ENCODE measurements at places on chromosomes 12 and 14.
A peak's percentile ranks its signal among the peaks of the same experiment; 100 is the strongest.

DNA sequence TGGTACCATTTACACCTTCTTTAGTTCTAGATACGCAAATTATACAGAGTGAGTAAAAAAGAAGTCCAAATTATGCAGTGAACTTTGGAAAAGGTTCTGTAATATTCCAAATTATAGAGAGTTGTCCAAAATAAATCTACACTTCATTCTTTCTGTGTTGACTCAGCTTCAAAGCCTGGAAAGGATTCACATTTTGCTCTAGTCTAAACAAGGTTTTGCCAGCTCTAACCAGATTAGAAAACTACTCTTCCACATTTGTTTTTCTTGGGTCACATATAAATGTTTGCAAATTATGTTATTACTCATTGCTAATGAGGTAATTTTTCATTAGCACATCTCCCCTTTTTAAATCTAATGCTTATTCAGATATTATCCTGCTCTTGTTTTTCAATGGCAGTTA is 1562.4 kb upstream of the SEL1L start:
- DNase-seq = no peak

DNA sequence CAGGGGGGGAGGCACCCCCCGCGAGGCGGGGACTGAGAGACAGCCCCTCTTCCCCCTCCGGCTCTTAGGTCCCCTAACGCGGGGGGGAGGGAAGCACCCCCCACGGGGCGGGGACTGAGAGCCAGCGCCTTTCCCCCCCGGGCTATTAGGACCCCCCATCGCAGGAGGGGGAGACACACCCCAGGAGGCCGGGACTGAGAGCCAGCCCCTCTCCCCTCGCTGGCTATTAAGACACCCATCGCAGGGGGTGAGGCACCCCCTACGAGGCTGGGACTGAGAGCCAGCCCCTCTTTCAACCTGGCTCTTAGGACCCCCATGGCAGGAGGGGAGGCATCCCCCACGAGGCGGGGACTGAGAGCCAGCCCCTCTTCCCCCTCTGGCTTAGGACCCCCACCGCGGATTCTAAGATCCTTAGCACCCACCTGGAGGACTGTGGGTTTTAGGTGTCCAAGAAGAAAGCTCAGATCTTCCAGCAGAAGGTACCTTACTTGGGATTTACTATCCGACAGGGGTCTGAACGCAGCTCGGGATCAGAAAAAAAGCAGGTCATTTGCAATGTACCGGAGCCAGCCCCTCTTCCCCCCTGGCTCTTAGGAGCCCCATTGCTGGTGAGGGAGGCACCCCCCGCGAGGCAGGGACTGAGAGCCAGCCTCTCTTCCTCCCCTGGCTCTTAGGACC is 197.8 kb upstream of the PZP start:
- no peak for DNase-seq

GRCh38 chr12:22788913-22789312 is 163.9 kb downstream of the ETNK1 start:
- no peak for DNase-seq

- DNase-seq = no peak
Measured at GRCh38 chr14:80664576-80664975, 277.0 kb downstream of the CEP128 start.

DNA sequence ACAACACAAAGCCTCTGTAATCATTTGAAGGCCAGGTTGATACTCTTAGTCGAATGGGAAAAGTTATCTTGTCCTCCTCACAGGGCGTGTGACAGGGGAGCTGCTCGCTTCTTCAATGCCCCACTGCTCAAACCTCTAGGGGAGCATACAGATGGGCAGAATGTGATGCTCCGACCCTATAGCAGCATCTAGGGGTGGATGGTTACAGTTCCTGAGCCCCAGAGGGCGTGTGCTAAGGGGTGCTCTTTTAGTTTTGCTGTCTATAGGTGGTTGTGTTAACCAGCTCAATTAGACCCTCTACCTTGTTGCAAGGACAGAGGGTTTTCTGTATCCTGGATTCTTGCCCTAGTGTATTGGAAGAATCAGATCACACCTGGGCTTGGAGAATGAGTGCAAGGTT is 47.8 kb downstream of the HSD17B6 start:
- no peak for DNase-seq

- DNase-seq = no peak
Measured at GRCh38 chr14:58455593-58456265, 28.2 kb downstream of the KIAA0586 start.

DNA sequence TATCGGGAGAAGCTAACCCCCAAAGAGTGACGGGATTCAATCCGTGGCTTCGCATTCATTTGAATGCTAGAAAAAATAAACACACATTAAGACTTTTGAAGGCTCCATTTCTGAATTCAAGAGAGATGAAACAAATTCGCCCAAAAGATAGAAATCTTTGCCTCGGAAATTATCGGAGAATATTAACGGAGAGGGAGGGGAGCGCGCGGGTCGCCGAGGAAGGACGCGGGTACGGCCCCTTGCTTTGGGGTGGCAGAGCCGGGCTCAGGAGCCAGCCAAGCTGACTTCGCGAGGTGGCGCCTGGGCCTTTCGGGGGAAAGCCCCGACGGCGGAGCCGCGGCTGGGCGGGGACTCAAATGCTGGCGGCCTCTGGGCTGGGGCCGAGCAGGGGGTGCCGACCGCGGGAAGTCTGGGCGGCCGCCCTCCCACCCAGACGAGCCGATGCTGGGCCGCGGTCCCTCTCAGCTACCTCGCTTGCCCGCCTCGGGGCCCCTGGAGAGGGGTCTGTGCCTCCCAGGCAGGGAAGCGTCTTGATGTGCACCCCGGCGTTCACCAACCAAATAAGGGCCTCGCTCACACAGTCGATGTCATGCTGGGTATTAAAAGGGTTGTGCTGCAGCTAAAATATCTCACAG is 14.7 kb downstream of the NKX2-1 start:
- no peak for DNase-seq

DNA sequence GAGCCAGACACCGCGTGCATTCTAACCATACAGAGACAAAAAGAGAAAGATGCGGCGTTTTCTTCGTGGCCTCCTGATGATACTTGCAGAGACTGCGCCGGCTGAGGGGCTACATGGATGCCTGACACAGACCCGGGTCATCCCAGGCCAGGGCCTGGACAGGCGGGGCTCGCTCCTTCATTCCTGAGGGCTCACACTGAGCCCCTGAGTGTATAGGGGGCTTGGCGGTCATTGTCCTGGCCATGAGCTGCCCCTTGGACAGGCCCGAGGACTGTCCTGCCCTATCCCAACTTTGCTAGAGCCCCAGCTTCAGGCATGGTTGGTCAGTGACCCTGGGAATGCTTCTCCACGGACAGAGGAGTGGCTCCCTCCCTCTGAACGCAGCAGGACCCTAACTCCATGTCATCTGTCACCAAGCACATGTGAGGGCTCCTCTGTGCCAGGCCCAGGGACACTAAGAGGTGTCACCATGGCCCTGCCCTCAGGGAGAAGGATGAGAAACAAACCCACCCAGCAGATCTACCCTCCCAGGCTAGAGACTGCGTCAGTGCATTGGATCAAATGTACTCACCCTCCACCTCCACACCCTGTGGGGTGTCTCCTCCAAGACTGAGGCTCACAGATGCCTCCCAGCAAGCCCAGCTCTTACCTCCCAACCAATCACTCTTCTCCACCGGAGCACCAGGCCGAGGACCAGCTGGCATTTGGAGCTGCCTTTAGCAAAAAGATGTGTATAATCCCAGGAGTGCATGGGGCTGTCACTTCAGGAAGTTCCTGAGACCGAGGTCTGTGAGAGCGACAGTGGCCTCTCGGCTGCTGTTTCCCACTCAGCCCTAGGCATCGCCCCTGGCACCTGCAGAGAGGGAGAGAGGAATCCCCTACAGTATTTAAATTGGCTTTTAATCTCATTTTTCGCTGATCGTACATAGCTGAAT is 102.7 kb downstream of the DICER1 start:
- DNase-seq = no peak

DNA sequence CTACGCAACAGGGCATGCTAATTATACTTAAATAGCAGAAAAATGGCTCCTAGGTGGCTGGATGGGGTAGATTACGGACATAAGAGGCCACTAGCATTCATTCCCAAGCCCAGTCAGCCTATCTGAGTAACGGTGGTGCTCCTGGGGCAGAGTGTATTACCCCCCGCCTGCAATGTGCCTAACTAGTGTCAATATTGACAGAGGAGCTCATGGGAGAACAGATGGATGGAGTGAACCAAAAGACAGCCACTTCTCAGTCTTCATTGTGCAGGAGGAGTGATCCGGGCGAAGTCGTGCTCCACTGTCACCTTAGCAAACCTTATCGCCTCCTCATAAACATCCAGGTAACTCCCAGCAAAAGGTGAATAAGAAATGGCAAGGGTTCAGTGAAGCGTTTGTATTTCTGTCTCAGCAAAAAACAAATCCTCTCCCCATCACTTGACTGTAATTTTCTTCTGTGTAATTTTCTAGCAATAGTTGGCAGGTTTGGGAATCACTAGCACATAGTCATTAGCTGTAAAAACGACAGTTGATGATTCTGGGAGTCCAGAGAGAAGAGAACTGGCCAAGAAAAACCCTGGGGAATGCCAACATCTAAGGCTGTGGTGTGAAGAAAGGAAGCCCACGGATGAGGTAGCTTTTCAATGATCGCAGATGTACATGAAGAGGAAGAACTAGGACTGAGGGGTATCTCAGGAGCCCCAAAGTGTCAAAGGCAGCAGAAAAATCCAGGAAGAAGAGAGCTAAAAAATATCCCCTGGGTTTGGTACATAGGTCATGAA is 126.6 kb upstream of the BCL2L14 start:
- DNase-seq = no peak

DNA sequence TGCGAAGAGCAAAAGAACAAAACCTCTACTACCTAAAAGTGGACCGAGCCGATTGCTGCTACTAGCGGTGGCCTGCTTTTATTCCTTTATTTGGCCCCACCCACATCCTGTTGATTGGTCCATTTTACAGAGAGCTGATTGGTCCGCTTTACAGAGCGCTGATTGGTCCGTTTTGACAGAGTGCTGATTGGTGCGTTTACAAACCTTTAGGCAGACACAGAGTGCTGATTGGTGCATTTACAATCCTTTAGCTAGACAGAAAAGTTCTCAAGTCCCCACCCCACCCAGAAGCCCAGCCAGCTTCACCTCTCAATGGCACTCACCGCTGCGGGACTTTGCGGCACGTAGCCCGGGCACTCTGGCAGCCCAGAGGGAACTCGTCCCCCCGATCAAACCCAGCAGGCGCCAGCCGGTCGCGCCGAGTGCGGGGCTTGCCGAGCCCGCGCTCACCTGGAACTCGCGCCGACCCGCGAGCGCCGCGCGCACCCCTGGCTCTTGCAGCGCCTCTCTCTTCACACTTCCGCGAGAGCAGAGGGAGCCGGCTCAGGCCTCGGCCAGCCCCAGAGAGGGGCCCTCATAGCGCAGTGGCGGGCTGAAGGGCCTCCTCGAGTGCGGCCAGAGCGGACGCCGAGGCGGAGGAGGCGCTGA is 8.7 kb upstream of the FGD4 start:
- no peak for DNase-seq

- no peak for DNase-seq
Measured at GRCh38 chr12:115213538-115214016, 529.6 kb upstream of the TBX3 start.

DNA sequence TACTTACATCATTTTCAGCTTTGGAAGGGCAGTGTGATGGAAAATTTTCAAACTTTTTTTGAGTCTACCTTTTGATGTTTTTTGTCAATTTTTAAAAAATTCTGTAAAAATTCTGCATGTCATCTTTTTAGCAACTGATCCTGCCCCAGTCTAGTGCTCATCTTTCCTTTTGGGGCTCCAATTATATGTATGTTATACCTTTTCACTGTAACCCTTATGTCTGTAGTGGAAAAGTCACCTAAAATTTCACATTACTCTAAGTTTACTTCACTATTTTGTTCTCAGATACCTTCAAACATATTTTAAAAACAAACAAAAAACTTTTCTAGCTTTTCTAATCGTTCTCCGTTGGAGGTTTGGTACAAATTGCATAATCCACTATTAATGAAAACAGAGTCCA is 32.5 kb upstream of the MYRFL start:
- no peak for DNase-seq

DNA sequence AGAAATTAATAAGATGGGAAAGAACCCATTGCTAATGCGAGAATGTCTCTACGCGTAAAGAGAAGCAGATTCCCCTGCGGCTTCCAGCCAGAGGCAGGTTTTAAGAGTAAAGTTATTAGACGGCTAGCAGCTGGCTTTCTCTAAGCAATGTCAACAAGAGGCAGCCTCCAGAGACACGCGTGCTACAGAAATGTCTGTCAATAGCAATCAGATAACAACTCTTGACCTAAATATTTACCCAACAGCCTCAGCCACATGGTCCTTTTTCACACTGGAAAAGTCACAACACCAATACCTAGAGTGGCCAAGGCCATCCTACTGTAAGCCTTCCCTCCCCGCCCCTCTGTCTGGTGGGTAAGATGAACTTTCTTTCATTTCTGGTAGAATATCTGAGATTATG is 146.0 kb upstream of the SFSWAP start:
- no peak for DNase-seq

- DNase-seq = no peak
Measured at GRCh38 chr14:56145181-56145769, 27.1 kb downstream of the PELI2 start.

DNA sequence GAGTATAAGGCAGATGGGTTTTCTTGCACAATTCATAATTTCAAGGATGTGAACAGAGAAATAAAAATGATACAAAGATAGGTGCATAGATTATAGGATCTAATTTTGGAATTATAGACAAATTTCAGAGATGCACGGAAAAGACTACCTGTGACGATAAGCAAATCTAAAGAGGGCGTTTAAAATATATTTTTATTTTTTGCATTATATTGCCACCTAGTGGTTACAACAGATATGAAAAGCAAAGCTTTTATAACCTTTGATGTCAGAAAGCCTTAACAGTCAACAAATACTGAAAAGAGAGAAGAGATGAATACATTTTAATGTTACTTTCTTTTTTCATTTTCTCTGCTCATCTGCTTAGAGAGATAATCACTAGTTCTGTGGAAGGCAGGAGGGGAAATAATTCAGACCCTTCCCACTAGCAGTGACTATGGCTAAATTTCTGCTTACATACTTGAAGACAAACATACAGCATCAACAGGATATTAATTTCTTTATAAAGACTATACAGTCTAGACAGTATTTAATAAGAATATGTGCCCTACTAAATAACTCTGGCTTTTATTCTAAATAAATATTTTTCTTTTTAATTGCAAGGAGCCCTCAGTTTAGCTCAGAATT is 46.3 kb downstream of the NTS start:
- peak; percentile 62 for DNase-seq

DNA sequence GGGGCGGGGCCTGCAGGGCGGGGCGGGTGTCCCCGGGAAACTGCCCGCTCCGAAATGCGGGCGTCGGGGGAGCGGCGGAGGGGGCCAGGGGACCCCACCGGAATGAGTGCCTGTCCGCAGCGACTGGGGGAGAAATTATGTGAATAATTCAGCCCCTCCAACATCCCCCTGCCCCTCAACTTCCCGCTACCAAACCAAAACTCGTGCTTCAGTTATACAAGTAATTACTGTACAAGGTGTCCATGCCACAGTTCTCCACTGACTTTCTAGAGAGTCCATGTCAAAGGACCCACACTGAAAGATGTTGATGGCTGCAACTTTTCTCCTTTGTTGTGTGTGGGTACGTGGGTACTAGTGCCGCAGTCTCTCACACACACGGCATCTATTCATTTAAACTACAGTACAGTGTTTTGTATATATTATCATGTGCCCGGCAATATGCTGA is 414 bp upstream of the CDK17 start:
- DNase-seq = no peak
